ENCODE measurements at places on chromosomes 16 and 17.
A peak's percentile ranks its signal among the peaks of the same experiment; 100 is the strongest.

GRCh38 chr16:74817851-74818250, 43.2 kb upstream of the FA2H start:
- DNase-seq = no peak

GRCh38 chr17:53560953-53561352, 261.8 kb upstream of the KIF2B start:
- no peak for DNase-seq

DNA sequence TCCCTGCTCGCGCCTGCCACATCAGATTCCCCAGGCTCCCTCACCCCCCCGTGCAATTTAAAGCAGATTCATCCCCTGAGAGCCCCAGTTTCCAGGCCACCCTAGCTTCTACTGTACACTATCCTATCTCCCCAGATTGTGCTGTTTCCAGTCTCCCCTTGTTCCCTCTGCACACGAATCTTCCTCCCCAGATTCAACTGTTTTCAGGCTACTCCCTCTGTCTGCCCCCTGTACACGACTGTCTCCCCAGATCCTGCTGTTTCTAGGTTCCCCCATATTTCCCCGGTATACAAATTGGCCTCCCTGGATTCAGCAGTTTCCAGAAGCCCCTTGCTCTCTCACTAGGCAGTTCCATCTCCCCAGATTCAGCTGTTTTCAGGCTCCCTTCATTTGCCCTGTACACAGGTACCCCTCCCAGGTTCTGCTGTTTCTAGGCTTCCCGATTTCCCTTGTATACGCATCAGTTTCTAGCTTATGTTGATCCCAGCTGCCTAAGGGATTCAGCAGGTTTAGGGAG, 22.9 kb downstream of the COPZ2 start:
- DNase-seq = no peak

GRCh38 chr17:38628441-38628840, 22.7 kb upstream of the SRCIN1 start:
- DNase-seq = no peak

DNA sequence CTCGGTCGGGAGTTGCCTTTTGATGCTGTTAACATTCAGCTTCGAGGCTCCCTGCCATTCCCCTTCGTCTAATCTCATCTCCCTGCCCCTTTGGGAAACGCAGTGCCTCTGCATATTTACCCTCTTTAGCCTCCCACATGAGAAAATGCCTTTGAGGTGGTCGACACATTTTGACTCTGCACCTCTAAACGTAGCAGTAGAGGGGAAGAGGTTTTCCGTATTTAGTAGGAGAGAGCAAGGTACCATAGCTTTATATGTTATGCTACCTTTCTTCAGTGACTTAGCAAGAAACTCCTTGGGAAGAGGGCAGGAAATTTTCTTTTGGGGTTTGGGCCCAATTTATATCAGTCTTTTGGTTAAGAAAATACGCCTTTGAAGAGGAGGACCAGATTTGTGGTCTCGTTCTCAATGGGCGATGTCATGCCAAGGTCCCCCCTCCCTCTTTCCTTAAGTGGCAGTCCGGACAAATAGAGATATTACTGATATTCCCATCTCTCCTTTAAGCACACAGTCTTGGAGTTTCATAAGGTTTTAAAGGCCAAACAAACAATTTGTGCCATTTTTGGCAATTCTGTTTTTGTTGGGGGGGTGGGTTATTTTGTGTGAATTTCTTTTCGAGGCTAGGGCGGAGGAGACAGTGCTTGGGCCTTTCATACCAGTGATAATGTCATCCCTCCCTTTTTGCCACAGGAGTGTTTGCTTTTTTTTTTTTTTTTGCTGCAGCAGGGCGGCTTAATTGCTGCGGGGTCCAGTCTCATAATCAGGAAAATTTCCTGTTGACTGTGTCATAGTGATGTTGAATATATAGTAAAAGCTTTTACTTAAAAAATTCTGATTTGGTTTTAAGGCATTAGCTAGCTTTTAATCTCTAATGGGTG, 1.5 kb downstream of the PAFAH1B1 start:
- no peak for DNase-seq

- DNase-seq = no peak
Observed at GRCh38 chr17:866568-867103, 84.5 kb downstream of the MRM3 start.

DNA sequence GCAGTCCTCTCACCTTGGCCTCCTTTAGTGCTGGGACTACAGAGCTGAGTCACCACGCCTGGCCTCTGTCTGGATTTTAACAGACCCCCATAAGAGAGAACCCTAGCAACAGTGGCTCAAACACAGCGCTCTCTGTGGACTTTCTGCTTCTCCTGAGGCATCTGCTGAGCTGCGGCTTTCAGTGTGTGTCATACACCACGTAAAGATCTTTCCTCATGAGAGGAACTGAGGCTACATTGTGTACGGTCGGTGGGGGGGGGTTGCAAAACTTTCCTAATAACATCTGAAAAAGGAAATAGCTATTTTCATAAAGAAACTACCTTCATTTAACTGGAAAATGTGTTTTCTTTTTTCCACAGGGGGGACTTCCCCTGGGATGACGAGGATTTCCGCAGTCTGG, 32.9 kb downstream of the DEF8 start:
- no peak for DNase-seq

GRCh38 chr17:42784811-42785592, 4.6 kb downstream of the WNK4 start:
- DNase-seq = no peak

DNA sequence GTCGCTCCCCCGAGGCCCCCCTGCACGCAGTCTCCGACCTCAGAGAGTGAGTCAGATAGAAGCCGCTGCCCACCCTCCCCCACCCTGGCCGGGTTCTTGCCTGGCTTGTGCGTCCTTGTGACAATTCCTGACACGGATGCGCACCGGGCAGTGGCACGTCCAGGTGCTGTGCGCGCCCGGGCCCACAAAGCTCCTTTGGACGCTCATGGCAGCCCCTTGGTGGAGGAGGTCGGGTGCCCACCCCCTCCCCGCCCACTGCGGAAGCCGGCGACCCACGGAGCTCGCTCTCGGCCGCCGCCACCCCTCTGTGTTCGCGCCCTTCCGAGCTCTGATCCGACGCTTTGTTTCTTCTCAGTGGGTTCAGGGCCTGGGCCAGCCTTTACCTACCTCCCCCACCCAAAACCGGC, 662 bp upstream of the TUBB3 start:
- DNase-seq = peak; percentile 50

GRCh38 chr16:48158296-48158695, 2.5 kb upstream of the ABCC12 start:
- DNase-seq = no peak

- DNase-seq = no peak
Observed at GRCh38 chr17:45256114-45256966, 5.6 kb downstream of the SPATA32 start.

DNA sequence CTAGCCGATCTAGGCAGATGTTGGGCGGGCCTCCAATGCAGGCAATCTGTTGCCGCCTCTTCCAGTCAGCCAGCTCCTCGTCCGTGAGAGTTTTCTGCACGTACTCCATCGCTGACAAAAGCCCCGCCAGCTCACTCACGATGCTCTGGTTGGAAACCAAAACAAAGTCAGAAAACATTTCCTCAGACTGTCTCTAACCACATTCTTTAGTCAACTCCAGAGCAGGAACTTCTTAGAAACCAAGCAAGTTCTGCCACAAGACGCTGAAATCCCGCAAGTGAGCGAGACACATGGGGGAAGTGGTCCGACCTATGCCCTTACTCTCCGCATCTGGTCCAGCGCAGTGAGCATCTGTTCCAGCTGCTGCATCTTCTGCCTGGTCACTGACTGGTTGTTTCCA, 49.1 kb downstream of the STAT5A start:
- no peak for DNase-seq

- DNase-seq = no peak
Observed at GRCh38 chr17:57407287-57408070, 151.2 kb downstream of the MSI2 start.

All from esophagus squamous epithelium (tissue), 5 donors.